Body of pancreas (tissue), 4 donors: ENCODE measurements at places on chromosomes 7 and 10.

- no peaks in the 10 kb centered on the region for H3K27me3 ChIP-seq
- no peak overlapping the region for H3K4me3 ChIP-seq
- peak; percentile 21 for DNase-seq
These were observed 48.2 kb downstream of the COL26A1 start for GRCh38 chr7:101410743-101411507.

DNA sequence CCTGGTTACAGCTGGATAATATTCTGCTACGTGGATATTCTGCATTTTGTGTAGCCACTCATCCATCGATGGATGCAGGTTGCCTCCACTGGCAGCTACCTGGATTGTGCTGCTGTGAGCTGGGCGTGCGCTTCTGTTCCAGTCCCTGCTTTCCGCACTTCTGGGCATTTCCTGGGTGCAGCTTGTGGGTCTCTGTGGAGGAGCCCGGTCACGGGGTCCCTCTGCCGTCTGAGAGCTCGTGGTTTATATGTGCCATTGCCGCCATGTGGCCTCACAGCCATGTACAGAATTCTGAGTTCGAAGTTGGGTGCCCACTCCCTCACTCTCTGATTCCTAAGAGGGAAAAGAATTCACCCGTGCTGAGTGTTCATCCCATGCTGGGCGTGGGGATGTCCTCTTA lies 38.3 kb downstream of the JAKMIP3 start:
- no peak for DNase-seq
- H3K36me3 ChIP-seq: no peaks in the 10 kb centered on the region
- H3K27ac ChIP-seq: no peak overlapping the region

- H3K4me3 ChIP-seq: no peak overlapping the region
- H3K27ac ChIP-seq: no peak overlapping the region
- no peaks in the 10 kb centered on the region for H3K36me3 ChIP-seq
- H3K4me1 ChIP-seq: no peaks in the 10 kb centered on the region
These were observed 16.3 kb downstream of the PRKCQ start for GRCh38 chr10:6563731-6564130.

- no peak overlapping the region for H3K4me3 ChIP-seq
- H3K27me3 ChIP-seq: no peaks in the 10 kb centered on the region
- H3K27ac ChIP-seq: no peak overlapping the region
- no peak for DNase-seq
These were observed 90.7 kb downstream of the GNAI1 start for GRCh38 chr7:80225361-80225760.

DNA sequence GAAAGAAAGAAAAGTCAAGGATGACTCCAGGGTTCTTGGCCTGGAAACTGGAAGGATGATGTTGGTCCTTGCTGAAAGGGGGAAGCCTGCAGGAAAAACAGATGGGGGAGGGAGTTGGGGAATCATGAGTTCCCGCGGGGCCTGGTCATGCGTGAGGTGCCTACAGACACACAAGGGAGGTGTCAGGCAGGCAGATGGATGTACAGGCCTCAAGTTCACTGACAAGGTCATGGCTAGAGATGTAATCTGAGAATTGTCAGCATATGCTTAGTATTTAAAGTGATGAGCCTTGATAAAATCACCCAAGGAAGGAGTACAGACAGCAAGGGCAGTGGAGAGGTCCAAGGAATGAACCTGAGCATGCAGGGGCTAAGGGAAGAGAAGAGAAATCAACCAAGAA lies 46.8 kb downstream of the DLG5 start:
- H3K36me3 ChIP-seq: no peaks in the 10 kb centered on the region
- no peak overlapping the region for H3K4me3 ChIP-seq
- H3K4me1 ChIP-seq: peaks cover 12% of the 10 kb centered on the region
- H3K27me3 ChIP-seq: no peaks in the 10 kb centered on the region
- H3K27ac ChIP-seq: no peak overlapping the region
- DNase-seq: no peak

GRCh38 chr7:98733036-98733435 lies 116.0 kb downstream of the NPTX2 start:
- no peak overlapping the region for H3K4me3 ChIP-seq
- no peak for DNase-seq

DNA sequence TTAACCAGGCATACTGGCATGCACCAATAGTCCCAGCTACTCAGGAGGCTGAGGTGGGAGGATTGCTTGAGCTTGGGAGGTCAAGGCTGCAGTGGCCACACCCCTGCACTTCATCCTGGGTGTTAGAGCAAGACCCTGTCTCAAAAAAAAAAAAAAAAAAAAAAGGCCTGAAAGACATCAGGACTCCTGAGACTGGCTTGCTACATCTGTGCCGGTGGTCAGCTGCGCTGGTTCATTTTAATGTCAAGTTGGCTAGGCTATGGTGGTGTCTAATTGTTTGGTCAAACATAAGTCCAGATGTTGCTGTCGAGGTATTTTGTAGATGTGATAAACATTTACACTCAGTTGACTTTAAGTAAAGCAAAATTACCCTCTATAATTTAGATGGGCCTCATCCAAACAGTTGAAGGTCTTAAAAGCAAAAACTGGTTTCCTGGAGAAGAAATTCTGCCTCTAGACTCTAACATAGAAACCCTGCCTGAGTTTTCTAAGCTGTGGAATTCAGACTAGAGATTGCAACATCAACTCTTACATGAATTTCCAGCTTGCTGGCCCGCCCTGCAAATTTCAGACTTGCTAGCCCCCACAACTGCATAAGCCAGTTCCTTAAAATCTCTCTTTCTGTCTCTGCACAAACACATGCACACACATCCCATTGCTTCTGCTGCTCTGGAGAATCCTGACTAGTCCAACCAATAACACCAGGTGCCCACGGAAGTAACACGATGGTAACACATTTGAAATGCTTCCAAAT lies 18.2 kb downstream of the MYOF start:
- no peak overlapping the region for H3K4me3 ChIP-seq
- peak overlapping the region; percentile 9 for H3K27ac ChIP-seq
- no peaks in the 10 kb centered on the region for H3K36me3 ChIP-seq
- DNase-seq: peak; percentile 20
- no peaks in the 10 kb centered on the region for H3K27me3 ChIP-seq
- peaks cover 14% of the 10 kb centered on the region for H3K4me1 ChIP-seq

DNA sequence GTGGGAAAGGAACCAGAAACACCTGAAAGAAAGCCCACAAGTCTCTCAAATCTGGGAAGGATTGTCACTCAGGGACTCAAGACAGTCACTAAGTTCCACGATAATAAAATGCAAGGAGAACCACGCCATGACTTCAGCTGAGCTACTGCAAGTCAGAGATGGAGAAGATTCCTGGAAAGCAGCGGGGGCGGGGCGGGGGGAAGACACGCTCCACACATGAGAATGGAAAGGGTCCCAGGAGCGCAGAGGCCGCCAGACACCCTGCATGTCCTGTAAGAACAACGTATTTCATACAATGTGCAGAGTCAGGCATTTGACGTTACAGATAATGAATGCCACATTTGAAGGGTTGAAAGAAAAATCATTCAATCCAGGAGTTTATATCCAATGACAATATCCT lies 448.1 kb downstream of the PTPRN2 start:
- no peaks in the 10 kb centered on the region for H3K36me3 ChIP-seq
- DNase-seq: no peak
- H3K4me1 ChIP-seq: no peaks in the 10 kb centered on the region
- H3K27me3 ChIP-seq: no peaks in the 10 kb centered on the region
- H3K27ac ChIP-seq: no peak overlapping the region

DNA sequence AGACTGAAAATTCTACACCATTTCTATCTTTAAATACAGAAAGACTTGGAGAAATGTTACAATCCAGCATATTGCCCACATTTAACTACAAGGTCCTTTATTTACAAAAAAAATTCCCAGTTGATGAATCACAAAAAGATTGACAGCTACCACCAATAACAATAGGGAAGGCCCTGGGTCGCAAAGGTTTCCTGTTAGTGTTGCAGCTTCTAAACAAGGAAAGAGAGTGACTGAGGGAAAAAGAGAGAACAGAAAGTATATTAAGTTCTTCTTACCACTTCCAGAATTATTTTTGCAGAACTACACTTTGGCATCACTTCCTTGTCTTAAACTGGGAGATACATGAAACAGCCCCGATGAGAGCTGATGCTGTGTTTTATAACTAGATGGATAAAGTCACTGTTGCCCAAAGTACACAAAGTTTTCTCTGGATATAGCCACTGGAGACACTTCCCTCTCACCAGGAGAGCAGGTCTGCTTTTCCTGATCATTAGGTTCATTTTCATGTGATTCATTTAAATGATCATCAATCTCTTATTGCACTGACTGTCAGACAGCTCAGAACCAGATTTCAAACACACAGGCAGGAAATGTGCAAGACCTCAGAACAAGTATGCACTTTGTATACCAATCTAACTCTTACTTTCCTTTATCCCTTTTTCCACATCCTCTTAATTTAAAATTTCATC lies 57.0 kb downstream of the SHTN1 start:
- H3K27me3 ChIP-seq: no peaks in the 10 kb centered on the region
- no peak overlapping the region for H3K27ac ChIP-seq
- H3K4me1 ChIP-seq: peaks cover 10% of the 10 kb centered on the region
- peaks cover 10% of the 10 kb centered on the region for H3K36me3 ChIP-seq

DNA sequence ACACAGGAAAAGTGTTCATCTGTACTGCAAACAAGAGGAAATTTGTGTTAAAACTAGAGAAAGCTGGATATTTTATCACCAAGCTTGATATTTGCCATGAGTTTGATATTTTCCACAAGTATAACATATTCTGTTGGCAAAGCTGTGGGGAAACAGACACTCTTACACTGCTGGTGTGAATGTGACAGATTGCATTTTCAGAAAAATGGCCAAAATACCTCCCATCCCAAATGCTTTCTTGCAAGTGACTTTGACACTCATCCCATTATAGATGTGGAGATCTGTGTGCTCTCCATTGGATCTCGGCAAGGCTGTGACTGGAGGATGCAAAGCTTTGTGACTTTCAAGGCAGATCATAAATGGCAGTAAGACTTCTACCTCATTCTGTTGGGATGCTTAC lies 30.5 kb downstream of the ZNF713 start:
- no peaks in the 10 kb centered on the region for H3K36me3 ChIP-seq
- no peak for DNase-seq
- H3K4me3 ChIP-seq: no peak overlapping the region
- no peaks in the 10 kb centered on the region for H3K27me3 ChIP-seq
- no peak overlapping the region for H3K27ac ChIP-seq

DNA sequence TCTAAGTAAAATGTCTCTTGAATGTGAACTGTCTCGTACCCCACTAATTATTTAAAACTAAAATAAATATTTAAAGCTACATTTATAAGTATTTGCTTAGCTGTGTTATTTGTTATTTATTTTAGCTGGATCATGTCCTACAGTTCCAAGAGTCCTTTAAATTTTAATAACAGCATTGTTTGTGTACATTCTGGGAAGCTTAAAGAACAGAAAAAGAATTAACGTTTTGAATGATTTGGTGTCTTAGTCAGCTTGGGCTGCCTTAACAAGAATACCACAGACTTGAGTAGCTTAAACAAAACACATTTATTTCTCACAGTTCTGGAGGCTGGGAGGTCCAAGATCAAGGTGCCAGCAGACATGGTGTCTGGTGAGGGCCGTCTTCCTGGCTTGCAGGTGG lies 107.4 kb downstream of the ITIH5 start:
- no peaks in the 10 kb centered on the region for H3K36me3 ChIP-seq
- no peak for DNase-seq
- H3K27ac ChIP-seq: peak overlapping the region; percentile 77
- H3K4me1 ChIP-seq: peaks cover 43% of the 10 kb centered on the region
- H3K27me3 ChIP-seq: no peaks in the 10 kb centered on the region
- no peak overlapping the region for H3K4me3 ChIP-seq

GRCh38 chr7:50538478-50538877 lies 26.7 kb downstream of the DDC start:
- H3K27me3 ChIP-seq: no peaks in the 10 kb centered on the region
- no peak for DNase-seq
- no peaks in the 10 kb centered on the region for H3K36me3 ChIP-seq
- no peak overlapping the region for H3K27ac ChIP-seq
- no peak overlapping the region for H3K4me3 ChIP-seq

- H3K4me3 ChIP-seq: no peak within 1 kb of the TSS
- H3K27me3 ChIP-seq: no peaks in the 10 kb centered on the region
- H3K4me1 ChIP-seq: no peaks in the 10 kb centered on the region
These were observed at the start of gene PIP for GRCh38 chr7:143131781-143132180. TSS of gene PIP (plus strand) at chr7:143132077. CDS start at chr7:143132117, 40 bp downstream.

DNA sequence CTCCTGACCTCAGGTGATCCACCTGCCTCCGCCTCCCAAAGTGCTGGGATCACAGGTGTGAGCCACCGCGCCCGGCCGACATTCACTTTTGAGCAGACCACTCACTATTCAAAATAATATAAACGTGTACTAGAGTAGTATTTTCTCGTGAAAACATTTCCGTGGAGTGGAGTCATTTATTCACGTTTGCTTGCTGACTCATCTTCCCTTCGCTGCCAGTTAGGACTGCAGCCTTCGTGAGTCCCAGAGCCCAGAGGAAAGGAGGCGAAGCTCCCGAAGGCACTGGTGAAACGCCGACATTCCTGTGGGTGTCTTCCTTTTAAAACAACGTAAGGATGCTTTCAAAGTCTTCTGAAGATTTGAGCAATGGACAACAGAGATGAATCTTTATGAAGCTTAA lies 10.9 kb upstream of the INPP5A start:
- no peaks in the 10 kb centered on the region for H3K36me3 ChIP-seq
- H3K4me3 ChIP-seq: no peak overlapping the region
- no peak overlapping the region for H3K27ac ChIP-seq

- no peaks in the 10 kb centered on the region for H3K27me3 ChIP-seq
- H3K36me3 ChIP-seq: no peaks in the 10 kb centered on the region
- H3K4me3 ChIP-seq: no peak overlapping the region
These were observed 27.9 kb upstream of the WNT16 start for GRCh38 chr7:121300685-121301420.

DNA sequence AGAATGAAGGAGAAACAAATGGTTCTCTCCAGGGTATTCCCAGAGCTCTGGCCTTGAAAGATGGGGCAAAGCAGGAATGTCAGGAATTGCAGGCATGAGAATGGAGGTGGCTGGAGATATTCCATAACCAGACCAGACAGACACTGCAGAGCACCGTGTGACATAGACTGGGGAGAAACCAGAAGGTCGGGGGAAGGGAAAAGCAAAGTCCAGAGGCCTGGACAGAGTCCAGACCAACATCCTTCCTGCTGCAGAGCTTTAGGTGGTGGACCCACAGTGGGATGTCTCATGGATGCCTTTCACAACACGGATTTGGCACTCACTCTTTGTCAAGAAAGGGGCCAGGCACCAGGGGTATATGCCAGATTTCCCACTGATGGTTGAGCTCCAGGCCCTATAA lies 177.2 kb upstream of the INHBA start:
- DNase-seq: peak; percentile 16
- no peaks in the 10 kb centered on the region for H3K36me3 ChIP-seq

GRCh38 chr7:110442381-110442837 lies 648.5 kb upstream of the LRRN3 start:
- peak; percentile 12 for DNase-seq
- peaks cover 7% of the 10 kb centered on the region for H3K4me1 ChIP-seq
- no peak overlapping the region for H3K4me3 ChIP-seq
- no peaks in the 10 kb centered on the region for H3K36me3 ChIP-seq
- H3K27ac ChIP-seq: no peak overlapping the region
- no peaks in the 10 kb centered on the region for H3K27me3 ChIP-seq
